ENCODE measurements at places on chromosomes 2 and 18.

DNA sequence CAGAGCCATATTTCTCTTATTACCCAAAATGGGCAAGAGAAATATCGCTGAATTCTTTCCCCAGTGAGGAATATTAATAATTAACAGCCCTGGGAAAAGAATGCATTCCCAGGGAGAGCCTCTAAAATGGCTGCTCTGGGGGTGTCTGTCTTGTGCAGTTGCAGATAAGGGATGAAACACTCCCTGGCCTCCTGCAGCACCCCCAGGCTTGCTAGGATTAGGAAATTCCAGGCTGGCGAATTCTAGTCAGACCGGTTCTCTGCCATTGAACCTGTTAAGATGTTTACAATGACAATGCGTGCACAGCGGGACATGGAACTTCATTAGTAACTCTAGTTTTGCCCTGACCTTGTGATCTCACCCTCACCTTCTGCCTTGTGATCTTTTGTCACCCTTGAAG is 24.5 kb downstream of the MRPL30 start:
- no peak for DNase-seq

DNA sequence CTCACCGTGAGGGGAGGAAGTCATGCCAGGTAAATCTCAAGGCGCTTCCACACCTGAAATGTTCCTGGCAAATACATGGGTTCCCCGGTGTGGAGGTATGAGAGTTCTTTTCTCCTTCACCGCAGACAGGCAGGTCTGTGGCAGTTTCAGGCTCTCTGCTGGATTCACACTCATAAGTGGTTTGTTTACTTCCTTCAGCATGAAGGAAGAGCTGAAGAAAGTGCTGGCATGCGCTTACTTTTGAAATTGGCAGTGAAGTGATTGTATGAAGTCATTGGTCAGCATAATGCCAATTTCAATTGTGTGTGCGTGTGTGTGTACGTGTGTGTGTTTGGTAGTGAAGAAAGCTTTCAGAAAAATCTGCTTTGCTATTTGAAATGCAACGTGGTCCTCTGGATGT is 43.4 kb downstream of the RNF144A start:
- DNase-seq = no peak

DNA sequence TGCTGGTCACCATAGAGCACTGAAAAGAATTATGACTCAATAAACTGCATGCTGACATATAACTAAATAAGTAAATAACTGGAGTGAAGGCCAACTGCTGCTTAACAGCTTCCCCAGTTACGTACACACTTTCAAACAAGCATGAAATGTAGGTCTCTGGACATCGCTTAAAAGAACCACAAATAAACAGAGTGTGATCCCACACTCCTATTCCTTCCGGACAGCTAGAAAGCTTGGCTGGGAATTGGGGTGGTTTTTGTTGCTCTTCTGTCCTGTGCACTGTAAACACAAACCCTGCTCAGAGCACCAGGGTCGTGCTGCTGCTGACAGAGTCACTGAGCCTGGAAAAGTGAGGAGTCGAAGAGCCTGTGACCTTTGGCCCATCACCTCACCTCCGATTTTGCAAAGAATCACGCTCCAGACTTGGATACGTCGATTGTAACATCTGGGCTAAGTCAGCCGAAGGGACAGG is 162.7 kb upstream of the NT5C1B start:
- peak; percentile 67 for DNase-seq

- DNase-seq = peak; percentile 66
These were observed at the start of gene SNED1 for GRCh38 chr2:240997856-240998705. Gene SNED1, plus strand, starts transcription at chr2:240998618. Its CDS starts 220 bp downstream, at chr2:240998838.

DNA sequence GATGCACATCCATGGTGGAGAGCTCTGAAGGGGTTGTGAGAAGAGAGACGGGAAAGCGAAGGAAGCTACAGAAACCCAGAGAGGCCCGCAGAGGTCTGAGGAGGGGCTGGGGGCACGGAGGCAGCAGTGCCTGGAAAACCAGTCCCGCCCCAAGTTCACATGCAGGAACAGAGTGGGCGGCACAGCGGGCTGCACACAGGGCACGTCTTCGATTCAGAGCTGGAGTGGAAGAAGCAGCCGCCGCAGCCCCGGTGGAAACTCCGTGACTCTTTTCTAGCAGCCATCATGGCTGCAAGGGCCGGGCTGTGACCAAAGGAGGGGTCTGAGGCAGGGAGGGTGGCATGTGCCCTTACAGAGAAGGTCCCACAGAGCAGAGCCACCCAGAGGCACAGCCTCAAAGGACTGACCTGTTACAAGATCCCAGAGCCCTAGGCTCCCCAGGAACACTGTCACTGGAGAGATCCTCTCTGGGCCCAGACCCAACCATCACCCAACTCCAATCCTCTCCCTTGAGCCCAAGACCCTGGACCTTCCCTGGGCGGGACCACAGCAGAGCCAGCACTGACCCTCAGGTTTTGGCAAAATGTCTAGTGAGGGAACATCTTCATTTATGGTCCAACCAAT is 10.7 kb downstream of the PRKAG3 start:
- DNase-seq = no peak

DNA sequence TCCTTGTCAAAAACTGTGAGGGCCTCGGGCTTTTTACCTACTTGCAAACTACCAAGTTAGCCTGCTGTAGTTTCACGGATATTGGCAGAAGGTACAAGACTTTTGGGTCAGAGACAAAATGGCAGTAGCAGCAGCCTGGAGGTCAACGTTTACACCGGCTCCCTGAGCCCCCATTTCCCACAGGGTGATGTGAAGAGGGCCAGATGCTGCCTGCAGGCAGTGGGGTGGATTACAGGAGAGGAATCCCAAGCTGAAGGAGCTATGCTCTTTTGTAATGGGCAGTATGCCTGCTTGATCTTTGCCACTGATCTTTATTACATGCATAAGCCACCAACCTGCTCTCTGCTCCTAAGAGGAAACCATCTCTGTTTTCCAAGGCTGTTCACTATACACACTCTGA is 29.5 kb upstream of the SP5 start:
- no peak for DNase-seq

DNA sequence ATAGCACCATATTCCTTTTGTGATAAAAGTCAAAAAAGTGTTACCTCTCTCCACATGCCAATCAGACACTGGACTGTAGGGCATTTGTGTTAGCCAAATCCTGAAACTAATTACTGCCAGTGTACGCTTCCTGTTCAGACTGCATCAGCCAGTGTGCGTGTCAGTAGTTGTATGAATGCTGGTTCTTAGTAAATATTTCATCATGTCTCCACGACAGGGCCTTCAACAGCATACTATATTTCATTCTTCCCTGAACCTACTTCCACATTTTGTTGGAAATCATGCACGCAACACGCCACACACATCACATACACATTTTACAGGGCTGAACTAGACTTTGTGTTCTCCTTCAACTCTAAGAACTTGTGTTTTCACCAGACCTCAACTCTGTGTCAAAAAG is 77.5 kb downstream of the EPB41L3 start:
- DNase-seq = no peak

DNA sequence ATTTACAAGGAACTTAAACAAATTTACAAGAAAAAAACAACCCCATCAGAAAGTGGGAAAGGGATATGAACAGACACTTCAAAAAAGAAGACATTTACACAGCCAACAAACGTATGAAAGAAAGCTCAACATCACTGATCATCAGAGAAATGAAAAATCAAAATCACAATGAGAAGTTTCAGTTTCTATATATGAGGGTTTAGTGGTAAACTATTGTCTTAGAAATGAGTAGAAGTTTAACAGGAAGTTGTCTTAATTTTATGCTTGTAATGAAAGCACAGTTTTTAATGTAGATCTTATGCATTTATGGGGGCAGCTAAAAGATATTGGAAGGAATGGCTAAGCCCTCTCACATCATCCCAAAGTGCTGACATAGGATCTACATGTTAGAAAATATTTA is 325.4 kb downstream of the ERBB4 start:
- DNase-seq = no peak

DNA sequence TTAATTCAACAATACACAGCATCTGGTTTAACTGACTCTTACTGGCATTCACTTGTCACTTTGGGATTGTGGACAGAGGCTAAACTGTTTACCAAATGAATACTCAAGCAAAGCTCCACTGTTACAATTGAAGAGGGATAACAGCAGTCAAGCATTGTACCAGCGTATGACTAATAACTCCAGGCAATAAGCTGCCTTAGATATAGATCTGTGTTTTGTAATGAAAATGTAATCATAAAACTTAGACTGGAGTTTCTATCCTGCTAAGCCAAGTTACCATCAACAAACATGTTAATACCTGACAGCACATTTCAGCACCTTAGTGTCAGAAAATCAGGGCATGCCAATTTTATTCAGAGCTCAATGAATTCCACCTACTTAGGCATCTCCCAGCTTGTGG is 889.5 kb downstream of the EPHA4 start:
- DNase-seq = no peak

DNA sequence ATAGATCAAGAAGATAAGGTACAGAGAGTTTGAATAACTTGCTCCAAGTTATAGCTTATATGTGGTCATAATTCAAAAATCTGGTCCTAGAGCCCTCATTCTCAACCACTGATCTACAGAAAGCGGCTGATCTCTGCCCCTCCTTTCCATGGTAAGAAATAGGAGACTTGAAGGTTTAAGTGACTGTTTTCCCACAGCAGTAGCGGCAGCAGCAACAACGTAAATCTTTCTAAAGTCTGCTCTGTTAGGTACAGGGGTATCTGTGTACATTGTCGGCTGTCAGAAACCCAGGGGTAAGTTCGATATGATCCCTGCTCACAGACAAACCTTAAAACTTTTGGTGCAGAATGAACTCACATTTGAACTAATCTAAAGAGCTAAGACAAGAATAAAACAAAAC is 105.4 kb downstream of the EPHA4 start:
- DNase-seq = no peak

DNA sequence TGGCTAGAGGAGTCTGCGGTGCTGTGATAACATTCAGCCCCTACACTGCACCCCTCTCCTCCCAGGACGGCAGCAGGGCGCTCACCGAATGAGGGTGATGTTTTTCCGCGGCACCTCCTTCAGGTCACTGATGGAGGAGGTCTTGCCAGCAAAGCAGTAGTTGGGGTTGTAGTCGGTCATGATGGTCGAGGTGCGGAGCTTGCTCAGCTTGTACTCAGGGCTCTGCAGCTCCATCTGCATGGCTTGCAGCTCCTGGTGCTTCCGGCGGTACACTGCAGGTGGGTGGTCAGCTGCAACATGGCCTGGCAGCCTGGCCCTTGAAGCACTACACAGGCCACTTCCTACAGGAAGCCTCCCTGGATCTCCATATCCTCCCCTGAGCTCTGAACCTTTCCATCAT is 108.0 kb downstream of the CLIP4 start:
- DNase-seq = no peak

DNA sequence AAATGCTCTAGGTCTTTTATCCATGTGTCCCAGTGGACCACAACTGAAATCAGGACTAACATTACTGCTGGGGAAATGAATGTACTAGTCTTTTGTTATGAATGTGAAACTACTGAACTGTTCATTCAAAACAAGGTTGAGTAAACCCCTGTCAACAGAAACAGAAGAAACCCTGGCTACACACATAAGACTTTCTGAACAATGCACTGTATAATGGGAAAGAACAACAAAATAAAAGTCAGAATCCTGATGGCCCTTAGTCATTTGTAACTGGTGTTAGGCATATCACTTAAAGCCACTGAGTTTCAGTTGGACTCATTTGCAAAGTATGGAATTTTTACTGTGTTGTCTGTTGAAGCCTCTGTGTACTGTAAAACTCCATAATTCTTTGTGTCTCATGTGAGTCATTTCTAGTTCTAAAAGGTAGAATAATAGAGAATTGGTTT is 77.0 kb upstream of the UBXN4 start:
- no peak for DNase-seq

- peak; percentile 2 for DNase-seq
These were observed 45.2 kb downstream of the ADNP2 start for GRCh38 chr18:80154293-80154692.

DNA sequence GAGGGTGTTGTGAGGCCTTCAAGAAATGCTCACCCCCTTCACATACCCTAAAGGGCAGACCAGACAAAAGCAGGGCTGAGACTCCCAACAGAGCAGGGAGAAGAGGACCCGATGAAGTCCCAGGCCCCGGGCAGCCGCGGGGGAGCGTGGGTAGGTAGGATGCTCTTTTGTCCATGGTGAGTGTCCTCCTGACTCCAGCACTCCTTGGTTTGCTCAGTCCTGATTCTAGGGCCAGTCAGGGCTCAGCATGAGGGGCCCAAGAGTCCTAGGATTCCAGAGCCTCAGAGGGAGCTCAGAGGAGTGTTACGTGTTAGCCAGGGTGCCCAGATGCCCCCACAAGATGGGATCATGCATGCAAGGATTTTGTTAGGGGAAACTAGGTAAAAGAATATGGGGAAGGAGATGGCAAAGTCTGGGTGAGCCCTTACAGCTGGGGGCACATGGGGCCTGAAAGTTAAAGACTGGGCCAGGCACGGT is 64.8 kb downstream of the SMAD7 start:
- DNase-seq = no peak

DNA sequence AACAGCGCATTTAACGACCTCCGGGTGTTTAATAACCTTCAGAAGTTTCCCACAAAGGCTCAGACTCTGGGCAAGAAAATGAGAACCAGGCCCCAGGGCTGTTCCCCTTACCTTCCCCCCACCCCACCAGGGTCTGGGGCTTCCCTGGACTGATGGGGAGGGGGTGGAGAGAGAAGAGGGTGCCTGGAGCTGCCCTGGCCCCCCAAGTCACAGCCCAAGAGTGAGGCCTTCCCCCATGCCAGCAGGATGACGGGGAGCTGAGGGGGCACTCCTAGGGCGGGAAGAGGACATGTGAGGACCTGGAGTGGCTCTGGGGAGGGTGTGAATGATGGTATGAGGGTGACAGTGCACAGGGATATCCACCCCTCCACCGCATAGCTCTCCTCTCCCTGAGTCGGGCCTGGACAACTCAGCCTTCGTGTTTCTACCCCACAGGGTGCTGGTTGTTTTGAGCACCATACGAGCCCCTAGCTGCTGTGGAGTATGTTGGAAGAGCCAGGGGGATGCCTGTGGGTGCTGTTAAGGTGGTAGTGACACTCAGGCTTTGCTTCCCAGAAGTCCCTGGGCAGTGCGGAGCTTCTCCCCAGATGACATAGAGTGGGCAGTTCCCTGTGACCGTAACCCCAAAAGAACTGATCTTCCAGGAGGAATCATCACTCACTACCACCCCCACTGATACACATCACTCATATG is 3.9 kb downstream of the PKDCC start:
- DNase-seq = no peak

DNA sequence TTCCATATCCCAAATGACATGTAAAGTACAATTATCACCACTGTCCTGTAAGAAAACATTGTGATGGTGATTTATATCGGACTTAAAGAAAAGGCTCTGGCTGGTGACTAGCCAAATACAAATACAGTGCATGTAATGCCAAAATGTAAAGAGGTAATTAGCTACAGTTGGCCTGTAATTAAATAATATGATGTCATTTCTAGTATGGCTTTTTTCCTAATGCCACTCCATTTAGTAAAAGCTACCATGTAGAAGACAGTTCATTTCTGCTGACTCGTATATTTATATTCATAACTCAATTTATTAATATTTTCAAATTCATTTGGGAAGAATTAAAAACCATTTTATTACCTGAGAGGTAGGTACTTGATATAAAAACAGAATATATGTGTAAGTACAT is 815.7 kb downstream of the ERBB4 start:
- DNase-seq = no peak

DNA sequence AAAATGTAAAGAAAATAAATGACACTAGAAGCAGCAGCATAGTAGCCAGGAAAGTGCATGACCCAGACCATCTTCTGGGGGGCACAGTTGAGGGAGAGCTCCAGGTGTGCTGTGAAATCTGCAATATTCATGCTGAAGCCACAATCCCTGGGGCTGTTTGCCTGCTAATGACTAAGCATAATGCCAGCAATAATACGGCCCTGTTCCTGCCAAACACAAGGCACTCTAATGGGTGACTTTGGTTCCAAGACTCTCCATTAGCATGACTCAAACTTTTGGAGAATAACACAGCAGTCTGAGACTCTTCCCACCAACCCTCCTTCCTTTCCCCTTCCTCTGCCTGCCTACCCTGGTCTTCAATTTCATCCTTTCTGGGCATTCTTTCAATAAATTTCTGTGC is 77.9 kb upstream of the DOCK10 start:
- DNase-seq = no peak

All from NCI-H510A treated with DMSO at 0.1 percent for 48 hours (cell line).